Activated CD4-positive, alpha-beta T cell treated with anti-CD3 and anti-CD28 coated beads, Interleukin-2, amount 50 U/mL, for 48 hours (primary cell): ENCODE measurements at places on chromosomes 6 and 20.

DNA sequence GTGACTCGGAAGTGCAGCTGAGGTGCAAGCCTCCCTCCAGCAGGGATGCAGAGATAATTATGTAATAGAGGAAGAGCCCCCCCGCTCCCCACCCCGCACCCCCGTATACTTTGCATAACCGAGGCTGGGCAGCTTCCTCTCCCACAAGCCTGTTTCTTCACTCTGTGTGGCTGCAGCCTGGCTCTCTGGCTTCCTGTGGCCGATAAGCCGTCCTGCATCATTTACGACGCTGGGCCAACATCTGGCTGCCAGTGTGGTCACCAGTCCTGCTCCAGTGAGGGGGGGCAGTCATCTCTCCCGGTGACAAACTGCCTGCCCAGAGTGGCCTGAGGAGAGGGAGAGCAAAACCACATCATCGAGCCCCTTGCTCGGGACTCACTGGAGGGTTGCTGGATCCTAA is 59.2 kb downstream of the RBM38 start:
- DNase-seq = no peak

DNA sequence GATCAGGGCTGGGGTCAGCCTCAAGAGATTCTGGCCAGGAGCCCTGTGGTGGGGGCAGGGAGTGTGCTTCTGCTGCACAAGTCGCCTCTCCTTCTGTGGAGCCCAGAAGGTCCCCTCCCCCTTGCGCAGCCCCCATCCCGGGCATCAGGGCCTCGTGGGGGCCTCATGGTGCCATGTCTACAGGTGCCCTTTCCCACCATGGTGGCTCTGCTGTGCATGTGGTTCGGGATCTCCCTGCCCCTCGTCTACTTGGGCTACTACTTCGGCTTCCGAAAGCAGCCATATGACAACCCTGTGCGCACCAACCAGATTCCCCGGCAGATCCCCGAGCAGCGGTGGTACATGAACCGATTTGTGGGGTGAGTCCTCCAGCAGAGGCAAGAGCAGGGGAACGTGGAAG is 48.1 kb downstream of the TM9SF4 start:
- DNase-seq = no peak

GRCh38 chr20:5481872-5482271 is 165.1 kb upstream of the PROKR2 start:
- no peak for DNase-seq

- no peak for DNase-seq
Measured at GRCh38 chr6:98871057-98871456, 36.7 kb downstream of the POU3F2 start.

GRCh38 chr6:119501798-119502483 is 152.4 kb upstream of the MAN1A1 start:
- DNase-seq = no peak

- DNase-seq = no peak
Measured at GRCh38 chr20:47775841-47776240, 9.4 kb downstream of the SULF2 start.

- no peak for DNase-seq
Measured at GRCh38 chr6:46763466-46763865, 16.7 kb downstream of the ANKRD66 start.

GRCh38 chr6:4928426-4928825 is 75.4 kb downstream of the RPP40 start:
- DNase-seq = no peak

- DNase-seq = peak; percentile 12
Measured at GRCh38 chr20:38926934-38927616, 858 bp downstream of the FAM83D start.
